ENCODE measurements at places on chromosomes 2 and 18.

DNA sequence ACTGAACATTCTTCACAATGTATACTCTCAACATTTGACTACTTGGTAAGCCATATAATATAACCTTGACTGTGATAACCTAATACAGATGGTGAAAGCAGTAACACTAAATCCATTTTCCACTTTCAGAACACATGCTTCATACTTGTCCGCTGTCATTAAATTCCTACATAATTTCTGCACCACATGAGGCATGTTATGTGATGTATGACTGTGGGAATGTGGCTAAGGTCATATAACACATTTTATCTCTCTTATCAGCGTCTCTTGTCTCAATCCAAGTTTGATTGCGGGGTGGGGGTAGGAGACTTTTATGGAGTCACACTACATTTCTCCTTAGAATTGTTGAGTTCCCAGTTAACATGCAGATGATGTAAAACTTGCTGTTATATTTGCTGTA is 110.9 kb downstream of the MTCL1 start:
- no peak for DNase-seq

DNA sequence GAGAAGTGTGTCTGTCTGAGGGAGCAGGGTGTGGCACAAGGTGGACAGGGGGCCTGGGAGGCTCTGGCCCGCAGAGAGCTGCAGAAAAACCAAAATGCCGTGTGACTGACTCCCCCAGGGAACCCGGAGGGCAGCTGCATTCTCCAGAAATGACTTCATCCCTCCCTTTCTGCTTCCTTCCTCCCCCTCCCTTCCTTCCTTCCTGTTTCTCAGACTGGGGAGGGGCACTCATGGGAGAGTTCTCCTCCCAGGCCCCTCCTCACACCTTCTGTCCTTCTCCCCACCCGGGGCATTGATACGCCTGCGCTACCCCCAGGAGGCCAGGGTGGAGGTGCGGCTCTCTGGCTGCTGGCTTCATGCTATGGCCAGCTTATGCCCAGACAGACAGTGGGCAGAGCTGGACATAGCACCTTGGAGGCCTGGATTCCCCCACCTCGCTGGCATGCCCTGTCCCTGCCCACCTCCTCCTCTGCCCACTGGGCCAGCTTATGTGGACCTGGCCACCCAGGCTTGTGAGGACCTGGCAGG is 8.2 kb upstream of the GPR17 start:
- no peak for DNase-seq

GRCh38 chr2:189834059-189834458 is 49.8 kb downstream of the PMS1 start:
- DNase-seq, result no peak

GRCh38 chr2:159497256-159497655 is 119.1 kb downstream of the BAZ2B start:
- no peak for DNase-seq

DNA sequence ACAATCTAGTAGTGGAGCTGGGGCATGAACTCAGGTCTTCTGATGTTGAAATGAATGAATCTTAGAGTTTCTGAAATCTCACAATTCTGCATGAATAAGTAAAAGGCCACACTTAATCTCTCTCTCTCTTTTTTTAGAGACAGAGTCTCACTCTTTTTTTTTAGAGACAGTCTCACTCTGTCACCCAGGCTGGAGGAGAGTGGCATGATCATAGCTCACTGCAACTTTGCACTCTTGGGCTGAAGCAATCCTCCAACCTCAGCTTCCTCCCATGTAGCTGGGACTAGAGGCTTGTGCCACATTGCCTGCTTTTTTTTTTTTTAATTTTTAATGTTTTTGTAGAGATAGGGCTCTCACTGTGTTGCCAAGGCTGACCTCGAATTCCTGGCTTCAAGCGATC is 68.9 kb upstream of the THOC1 start:
- no peak for DNase-seq

DNA sequence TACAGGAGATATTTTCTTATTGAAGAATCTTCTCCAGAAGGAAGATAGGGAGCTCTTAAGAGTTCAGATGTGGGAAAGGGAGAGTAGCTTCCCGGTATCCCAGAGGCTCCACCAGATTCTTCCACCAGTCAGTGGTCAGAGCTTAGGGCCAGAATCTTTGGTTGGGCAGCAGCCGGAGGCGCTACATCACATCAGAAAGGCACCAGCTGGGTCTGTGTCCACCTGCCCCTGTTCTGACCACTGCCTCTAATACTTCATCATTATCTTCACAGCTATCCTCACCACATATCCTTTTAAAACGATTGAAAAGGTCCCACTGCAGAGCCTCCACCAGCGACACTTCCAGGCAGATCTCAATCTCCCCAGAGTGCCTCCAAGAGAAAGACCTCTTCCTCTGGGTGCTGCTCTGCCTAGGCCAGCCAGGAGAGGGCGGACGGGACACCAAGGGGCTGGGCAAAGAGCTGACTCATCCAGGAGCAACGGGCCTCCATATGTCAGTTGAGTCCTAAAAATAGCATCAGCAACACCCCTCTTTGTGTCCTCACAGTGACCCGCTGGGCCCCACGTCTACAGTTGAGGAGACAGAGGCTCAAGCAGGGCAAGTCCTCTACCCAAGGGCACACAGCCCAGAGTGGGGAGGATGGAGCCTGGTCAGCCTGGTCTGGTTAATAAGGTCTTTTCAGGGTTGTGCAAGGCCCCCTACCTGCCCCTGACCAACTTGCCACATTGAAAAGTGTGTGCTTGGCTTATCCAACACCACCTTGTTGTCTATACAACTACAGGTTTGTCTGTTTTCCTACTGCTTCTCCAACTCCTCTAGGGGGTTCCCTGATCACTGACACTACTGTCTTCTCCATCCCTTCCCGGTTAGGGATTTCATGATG is 81.2 kb downstream of the ADD2 start:
- no peak for DNase-seq

DNA sequence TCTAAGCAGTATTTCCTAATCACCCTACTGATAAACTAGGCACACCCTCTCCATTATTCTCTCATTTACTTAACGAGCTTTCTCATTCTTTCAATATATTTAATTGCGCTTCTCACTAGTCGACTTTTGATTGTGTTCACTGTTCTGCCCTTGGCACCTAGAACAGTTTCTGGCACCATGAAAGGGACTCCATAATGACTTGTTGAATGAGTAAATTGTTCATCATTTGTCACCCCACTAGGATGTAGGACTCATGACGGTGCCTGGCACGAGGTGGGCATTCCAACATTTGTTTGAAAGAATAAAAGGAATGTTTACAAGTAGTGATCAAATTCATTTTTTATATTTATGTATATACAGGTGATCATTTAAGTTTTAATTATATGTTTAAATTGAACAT is 123.7 kb downstream of the DIS3L2 start:
- DNase-seq, result peak; percentile 32

DNA sequence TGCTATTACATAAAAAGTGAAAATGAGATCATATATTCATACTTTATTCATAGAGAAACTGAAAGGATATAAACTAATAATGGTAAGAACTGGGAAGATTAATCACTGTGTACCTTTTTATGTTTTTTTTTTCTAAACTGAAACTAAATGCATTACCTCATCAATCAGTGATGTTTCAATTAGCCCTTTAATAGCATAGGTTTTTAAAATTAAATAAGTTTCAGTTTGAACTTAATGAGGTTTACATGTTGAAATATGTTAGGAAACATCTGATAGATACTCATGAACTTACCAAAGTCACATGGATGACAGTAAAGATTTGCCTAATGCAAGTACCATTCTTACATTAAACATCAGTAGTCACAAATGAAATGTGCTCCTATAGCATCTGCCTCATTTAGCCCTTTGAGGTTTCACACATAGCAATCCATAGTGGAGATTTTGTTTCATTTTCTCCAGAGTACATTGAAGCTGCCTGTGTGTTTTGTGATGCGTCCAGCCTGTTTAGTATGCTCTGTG is 8.9 kb downstream of the MAPRE2 start:
- DNase-seq, result no peak

GRCh38 chr18:26432651-26433424 is 115.5 kb downstream of the KCTD1 start:
- DNase-seq, result no peak

- no peak for DNase-seq
These were observed 14.4 kb upstream of the MYO3B start for GRCh38 chr2:170163411-170164065.

DNA sequence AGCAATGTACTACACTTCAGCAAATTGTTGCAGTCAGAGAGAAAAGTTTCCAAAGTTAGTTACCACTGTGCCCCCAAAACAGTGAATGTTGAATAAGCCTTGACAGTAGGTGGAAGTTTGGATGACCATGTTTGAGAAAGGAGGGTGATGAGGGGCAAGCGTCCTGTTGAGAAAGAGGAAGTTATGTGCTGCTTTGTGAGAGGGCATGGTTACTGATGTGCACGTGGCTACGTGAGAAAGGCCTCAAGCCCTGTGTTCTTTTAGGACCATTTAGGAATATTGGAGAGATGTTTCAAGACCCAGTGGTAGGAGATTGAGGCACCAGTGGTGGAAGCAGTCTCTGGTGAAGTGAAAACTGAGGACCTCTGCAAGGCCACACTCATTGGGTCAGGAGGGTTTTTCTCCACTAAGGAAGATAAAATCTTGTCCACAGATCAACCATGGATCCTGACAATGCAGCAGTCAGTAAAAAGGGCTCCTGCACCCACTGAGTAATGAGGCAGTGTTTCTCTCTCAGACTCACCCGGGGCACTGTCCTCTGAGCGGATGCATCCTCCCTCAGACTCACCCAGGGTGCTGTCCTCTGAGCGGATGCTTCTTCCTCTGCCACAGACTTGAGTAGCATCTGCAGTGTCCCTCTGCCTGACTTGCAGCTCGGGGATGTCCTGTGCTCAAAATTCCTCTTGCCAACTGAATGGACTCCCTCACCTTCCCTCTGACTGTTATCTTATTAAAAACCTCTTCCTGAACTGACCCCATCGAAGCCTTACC is 34.7 kb upstream of the ACTR3 start:
- no peak for DNase-seq

DNA sequence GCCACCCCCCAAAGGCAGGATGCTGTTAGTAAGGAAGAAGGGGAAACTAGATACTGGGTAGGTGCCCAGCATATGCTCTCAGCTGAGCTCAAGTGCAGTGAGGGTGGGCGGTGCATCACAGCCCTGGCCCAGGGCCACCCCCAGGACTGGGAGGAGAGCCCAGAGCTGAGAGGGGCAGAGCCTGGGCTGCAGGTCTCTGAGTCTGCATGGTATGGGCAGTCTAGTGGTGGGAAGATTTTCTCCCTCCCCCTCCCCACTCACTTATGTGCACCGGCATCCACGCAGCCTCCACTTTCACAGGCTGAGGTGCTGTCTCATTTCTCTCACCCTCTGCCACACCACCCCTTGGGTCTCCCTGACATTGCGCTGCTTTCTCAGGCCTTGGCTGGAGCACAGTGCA is 48.5 kb upstream of the CAB39 start:
- DNase-seq, result no peak

DNA sequence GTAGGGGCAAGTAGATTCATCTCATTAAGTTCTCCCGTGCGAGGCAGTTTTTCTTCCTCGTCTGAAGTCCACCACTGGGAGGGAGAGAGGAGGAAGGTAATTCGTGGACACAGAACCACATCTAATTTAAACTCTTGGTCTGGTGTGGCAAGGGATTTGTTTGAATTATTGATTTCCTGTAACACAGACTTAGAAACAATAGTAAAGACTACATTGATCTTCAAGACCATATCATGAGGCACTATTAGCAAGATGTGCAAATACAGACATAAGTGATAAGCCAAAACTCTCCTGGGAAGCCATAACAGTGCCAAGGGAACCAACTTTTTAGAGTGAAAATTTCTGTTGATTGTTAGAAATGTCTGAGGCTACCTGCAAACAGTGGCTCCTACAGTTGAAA is 158.6 kb downstream of the ALPK2 start:
- DNase-seq, result no peak

- no peak for DNase-seq
These were observed 154.3 kb downstream of the SETBP1 start for GRCh38 chr18:44834867-44835469.
